ENCODE measurements at places on chromosomes 3 and 15. TPM values are rescaled to one million over a fixed set of nuclear protein-coding genes. Genes with fewer than 3 reads are reported as not detected.

The FGD5 gene
- total RNA-seq: 2.6 TPM

The GNB4 gene
- 83.7 TPM for total RNA-seq

The RGMA gene
- total RNA-seq: 6.2 TPM

DNA sequence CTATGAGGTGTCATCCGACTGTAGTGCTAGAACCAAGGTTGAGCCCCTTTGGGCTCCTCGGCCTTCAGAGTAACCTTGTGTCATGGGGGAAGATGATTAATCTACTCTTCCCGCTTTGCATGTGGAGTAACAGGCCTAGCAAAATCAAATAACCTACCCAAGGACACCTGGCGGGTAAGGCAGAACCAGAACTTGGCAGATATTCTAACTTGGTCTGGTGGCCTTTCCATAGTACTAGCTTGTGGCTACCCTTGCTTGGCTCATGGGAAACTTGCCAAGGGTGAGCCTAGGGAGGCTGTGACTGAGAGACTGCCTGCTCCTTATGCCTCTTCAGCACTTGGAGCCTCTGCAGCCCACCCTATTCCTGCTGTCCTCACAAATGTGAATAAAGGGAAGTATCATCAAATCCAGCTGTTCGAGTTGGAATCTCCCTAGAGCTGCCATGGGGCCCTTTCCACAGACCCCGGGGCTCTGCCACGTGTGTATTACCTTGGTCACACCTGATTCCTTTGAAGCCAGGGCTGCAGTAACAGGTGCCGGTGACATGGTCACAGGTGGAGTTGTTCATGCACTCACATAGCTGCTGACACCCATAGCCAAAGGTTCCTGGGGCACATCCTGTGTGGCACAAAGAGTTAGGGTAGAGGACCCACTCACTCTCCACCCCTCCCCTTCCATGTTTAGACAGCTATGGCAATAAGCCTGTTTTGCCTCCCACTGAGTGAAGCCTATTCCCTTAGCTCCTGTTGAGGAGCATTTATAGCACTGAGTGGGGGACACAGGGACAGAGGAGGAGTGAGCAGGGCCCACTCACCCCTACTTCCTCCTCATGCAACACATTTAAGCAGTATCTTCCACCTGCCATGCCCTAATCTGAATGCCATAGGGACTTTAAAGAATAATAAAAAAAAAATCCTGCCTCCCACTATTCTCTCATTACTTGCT, 46.0 kb downstream of the RAB11A start:
- no peak for DNase-seq

DNA sequence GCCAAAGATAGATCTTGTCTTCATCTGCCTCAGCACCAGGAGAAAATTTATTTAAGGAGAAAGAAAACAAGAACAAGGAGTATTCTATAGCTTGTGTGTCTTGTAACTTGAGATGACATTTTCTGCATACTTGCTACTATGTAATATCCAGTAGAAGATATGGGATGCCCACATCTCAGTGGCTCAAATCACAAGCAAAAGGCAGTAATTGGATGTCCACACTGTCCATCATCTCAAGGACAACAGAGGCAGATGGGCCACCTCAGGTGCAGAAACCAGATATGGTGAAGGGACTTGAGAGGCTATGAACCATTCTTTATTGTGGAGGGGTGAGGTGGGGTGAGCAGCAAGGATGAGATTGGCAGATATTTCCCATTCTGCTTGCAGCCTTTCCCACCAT, 309.0 kb downstream of the GBE1 start:
- peak; percentile 14 for DNase-seq

- DNase-seq: no peak
Observed at GRCh38 chr3:12503126-12503957, 19.1 kb downstream of the TSEN2 start.

DNA sequence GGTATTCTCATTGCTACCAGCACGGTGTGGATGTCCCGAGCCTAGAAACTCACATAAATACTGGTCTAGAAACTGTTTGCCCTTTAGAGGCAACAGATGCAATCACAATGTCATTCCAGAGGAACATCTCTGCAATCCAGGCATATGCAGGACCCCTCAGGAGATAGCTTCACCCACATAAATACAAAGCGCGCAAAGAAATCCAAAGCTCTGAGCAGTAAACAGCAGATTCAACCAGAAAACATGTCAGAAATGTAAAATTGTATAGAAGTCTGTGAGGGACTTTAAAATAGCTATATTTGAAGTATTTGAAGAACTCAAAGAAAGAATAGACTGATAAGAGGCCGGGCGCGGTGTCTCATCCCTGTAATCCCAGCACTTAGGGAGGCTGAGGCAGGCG, 291.7 kb downstream of the FAM43A start:
- DNase-seq: no peak

DNA sequence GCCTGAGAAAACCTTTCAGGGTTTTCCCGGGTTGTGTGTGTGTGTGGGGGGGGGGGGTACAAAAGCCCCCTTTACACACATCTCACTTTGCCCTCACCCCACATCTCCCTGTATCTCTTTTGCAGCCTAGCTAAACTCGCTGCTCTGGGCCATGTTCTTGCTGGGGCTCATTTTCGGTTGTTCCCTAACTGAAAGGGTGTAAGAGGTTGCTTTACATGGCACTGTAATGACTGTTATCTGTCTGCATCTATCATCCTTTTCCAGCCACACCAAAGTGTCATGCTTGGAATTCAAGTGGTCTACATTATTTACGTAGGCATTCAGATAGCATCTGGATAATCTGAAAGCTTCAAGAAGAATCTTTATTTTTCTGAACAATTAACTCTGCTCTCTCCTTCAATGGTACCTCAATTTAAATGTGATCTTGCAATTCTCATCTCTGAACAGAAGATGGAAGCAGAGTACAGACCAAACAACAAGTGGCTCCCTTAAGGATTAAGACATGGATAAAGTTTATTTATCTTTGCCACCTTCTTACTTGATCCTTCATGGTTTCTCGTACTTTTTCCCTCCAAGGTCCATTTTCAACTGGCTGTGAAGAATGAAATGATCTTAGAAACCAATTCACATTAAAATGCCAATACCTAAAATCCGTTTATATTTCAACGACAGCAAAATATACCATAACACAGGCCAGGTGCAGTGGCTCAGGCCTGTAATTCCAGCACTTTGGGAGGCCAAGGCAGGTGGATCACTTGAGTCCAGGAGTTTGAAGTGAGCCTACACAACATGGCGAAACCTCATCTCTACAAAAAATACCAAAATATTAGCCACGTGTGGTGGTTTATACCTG, 34.9 kb downstream of the DCLK3 start:
- DNase-seq: peak; percentile 43

- peak; percentile 77 for DNase-seq
Observed at GRCh38 chr3:159635047-159635641, 353.5 kb upstream of the IL12A start.

DNA sequence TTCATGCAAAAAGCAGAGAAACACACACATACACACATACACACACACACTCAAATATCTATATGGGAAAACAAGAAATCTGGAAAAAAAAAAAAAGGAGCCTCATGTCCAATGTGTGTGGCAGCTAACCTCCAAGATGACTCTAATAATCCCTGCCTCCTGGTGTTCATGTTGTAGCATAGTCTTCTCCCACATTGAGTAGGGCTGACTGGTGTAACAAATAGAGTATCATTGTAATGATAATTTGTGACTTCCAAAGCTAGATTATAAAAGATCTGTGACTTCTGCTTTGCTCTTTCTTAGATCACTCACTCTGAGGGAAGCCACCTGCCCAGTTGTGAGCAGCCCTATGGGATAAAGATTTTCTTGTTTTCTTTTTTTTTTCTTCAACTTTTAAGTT, 130.9 kb upstream of the TNIK start:
- no peak for DNase-seq

- DNase-seq: peak; percentile 86
Observed at GRCh38 chr3:110414855-110415254, 656.8 kb upstream of the NECTIN3 start.

GRCh38 chr15:32908135-32908801, 190.5 kb downstream of the GREM1 start:
- peak; percentile 43 for DNase-seq

- DNase-seq: peak; percentile 36
Observed at GRCh38 chr3:182971637-182972036, 8.7 kb downstream of the DCUN1D1 start.

DNA sequence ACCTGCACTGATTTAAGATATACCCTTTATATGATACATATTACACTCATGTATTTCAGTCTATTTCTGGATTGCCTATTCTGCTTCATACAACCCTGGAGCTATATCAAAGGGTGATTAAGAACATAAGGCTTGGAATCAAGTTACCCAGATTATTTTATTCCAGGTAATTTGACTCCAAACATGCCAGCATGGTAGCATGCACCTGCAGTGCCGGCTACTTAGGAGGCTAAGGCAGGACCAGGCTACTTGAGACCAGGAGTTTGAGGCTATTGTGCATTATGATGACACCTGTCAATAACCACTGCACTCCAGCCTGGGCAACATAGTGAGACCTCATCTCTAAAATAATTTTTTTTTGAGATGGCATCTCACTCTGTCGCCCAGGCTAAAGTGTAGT, 50.4 kb upstream of the NEO1 start:
- no peak for DNase-seq
